Cardiac septum (tissue), 1 donor: ENCODE measurements at places on chromosomes 11 and 22. TPM values are rescaled to one million over a fixed set of nuclear protein-coding genes. Genes with fewer than 3 reads are reported as not detected.

LYVE1 gene
- 15.2 TPM for total RNA-seq

MFRP gene
- total RNA-seq: not detected

LRP4 gene
- 26.8 TPM for total RNA-seq

JRKL gene
- 7.6 TPM for total RNA-seq

DEUP1 gene
- total RNA-seq: not detected

EFCAB6 gene
- total RNA-seq: 1.3 TPM

CDKN1C gene
- total RNA-seq: 11.5 TPM

GAL3ST3 gene
- total RNA-seq: 3.1 TPM

APOA4 gene
- total RNA-seq: not detected

ASRGL1 gene
- total RNA-seq: 9.2 TPM

SNX32 gene
- 0.54 TPM for total RNA-seq

C1QTNF5 gene
- 33.8 TPM for total RNA-seq

HTR3B gene
- total RNA-seq: not detected

VPS51 gene
- total RNA-seq: 87.1 TPM

SEPTIN3 gene
- not detected for total RNA-seq

PNPLA3 gene
- 0.32 TPM for total RNA-seq

NEFH gene
- total RNA-seq: 0.22 TPM

HBE1 gene
- not detected for total RNA-seq

OR11H1 gene
- total RNA-seq: not detected

WNT7B gene
- total RNA-seq: not detected

ADM2 gene
- total RNA-seq: 0.13 TPM

TRIM48 gene
- total RNA-seq: not detected

CTSC gene
- 19.3 TPM for total RNA-seq

ACAT1 gene
- total RNA-seq: 238 TPM

TRIM29 gene
- total RNA-seq: not detected

TUB gene
- 12.2 TPM for total RNA-seq

DNAJB7 gene
- not detected for total RNA-seq

KCNJ11 gene
- total RNA-seq: 9.8 TPM

KCNJ1 gene
- total RNA-seq: not detected
